ENCODE measurements at places on chromosomes 6 and 20.

GRCh38 chr6:32623693-32624092 lies 13.5 kb upstream of the HLA-DQA1 start:
- DNase-seq: no peak

DNA sequence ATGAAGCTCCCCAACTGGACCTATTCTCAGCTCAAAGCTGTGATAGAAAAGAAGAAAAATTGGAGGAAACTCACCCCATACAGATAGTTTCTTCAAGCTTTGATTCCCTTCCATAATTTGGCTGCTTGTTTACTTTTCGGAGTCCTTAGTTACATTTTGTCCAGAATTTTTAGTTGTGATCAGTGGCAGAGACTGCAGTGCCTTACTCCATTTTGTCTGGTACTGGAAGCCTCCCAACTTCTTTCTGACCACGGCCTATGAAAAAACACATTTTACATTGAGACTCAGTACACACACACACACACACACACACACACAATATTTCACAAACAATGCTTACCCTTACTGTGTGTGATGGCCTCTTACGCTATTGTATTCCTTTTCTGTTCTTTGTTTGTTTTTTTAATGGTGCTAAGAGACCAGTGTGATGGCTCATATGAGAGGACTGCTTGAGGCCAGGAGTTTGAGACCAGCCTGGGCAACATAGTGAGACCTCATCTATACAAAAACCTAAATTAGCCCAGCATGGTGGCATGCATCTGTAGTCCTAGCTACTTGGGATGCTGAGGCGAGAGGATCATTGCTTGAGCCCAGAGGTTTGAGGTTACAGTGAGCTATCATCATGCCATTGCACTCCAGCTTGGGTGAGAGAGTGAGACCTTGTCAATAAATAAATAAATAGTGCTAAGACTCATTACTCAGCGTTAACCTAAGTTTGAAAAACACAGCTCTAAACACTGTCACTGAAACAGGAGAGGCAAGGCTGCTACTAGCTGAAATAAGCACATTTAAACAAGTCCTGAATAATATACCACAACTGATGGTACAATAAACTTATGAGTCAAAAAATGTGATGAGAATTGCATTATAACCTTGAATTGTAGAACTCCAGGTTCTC lies 13.8 kb upstream of the RNF8 start:
- DNase-seq: peak; percentile 33

GRCh38 chr6:39937686-39938333 lies 3.5 kb upstream of the MOCS1 start:
- no peak for DNase-seq

DNA sequence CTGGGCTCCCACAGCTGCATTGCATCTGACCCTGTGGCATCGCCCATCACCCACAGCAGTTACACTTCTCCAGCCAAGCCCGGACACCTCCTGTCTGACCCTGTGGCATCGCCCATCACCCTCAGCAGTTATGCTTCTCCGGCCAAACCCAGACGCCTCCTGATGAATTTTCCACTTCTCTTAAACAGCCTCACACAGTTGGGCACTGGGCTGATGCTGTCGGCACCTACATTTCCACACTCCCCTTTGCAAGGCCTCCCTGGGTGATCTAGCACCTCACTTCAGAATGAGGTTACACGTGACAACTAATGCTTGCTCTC lies 175.2 kb upstream of the ARID1B start:
- DNase-seq: no peak

DNA sequence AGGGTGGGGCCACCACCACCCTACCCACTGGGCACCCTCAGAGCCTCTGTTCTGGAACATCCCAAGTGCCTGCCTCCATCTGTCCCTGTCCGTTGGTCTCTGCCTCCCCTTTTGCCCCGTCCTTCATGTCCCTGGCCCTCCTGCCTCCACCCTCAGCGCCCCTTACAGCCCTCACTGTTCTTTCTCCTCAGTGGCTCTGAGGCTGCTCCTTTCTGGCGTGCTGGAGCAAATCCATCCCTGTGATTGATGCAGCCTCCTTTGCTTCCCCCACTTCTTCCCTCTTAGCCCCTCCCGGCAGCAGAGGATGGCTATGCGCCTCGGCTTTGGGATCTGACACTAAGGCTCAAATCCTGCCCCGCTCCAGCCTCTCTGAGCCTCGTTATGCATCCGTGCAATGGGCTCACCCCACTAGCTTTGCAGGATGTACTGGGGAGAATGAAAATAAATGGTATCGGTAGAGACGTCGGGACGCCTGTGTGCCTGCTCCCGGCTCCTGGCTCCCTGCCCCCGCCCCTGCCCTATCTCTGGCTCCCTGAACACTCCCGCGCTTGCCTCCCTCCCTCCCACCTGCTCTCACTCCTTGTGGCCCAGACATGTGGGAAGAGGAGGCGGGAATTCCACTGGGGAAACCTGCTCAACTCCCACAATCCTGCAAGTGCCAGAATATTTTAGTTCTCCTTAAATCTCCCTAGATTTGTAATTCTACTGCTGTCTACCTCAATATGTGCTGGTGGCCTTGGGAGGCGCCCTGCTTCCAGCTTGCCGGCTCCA lies 13.1 kb downstream of the VSTM2L start:
- DNase-seq: no peak

DNA sequence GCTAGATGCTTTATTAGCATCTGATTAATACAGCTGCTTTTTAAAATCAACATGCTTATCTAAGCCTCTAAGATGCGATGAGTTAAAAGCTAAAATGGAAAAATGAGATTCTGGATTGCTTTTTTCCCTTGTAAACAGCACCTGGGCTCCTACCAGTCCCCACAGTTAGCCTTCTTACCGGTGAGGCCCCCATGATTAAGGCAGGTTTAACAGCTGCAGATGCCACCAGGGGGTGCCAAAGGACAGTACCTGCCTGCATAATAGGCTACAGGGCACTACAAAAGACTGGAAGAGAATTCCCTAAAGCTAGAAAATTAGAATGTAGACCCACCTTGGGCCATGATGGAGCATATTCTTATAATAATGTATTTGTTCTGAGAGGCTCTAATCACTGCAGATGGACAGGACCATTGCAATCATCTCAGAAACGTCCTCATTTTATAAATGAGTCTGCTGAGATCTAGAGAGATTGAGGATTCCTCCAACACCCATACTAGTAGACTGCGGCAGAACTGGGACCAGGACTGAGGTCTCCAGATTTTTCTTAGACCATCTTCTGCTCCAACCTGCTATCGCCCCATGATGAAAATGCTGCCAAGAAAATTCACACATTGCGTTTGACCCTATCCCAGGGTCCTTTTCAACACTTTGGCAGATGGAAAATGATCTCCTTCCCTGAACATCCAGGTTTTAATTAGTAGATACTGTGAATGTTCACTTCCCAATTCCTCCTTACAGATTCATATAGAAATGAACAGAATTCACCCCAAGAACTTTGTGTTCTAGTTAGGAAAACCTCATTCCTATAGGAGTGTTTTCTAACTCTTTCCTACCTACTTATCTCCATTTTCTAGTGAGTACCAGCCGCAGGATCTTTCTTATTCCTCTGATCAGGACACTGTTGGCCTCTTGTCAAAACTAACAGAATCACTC lies 148.8 kb downstream of the RPS12 start:
- peak; percentile 58 for DNase-seq

- no peak for DNase-seq
These were observed 87.4 kb upstream of the TMEM181 start for GRCh38 chr6:158472447-158472846.

- DNase-seq: no peak
These were observed 3.9 kb upstream of the ZBTB9 start for GRCh38 chr6:33450434-33450833.

- DNase-seq: no peak
These were observed 49.1 kb upstream of the CCR6 start for GRCh38 chr6:167073679-167074274.

DNA sequence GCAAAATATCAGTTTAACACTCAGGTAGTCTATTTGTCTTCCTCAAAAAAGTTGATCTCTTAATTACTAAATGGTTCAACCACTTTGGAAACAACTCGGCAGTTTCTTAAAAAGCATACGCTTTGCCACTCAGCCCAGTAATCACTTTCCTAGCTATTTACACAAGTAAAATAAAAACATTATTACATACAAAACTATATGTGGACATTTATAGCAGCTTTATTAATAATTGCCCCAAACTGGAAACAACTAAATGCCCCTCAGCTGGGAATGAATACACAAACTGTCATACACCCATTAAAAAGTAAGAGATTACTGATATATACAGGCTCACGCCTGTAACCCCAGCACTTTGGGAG lies 7.4 kb downstream of the EEF1A1 start:
- no peak for DNase-seq

GRCh38 chr6:167575158-167575696 lies 250.3 kb downstream of the TTLL2 start:
- no peak for DNase-seq

DNA sequence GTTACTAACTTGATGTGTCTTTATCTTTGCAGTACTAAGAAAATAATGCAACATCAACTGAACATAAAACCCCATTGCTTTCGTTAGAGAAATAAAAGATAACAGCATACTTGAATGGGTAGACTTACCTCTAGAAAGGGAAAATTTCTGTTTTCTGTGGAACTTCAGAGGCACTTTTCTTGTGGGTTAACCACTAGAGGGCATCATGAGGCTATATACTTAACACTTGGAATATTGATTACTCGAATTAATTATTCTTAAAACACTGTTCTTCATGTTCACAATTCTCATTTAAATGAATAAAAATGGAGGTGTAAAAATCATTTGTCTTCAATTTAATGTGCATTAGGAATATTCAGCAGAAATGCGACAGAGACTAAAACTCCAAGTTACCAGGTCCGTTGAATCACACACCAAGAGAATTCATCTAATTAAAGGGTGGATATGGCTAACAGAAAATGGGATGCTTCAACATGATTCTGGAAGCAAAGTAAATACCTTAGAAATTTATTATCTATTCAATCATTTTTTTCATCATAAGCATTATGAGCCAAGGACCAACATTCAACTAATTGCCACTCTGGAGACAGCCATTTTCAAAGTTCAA lies 330.8 kb upstream of the PREP start:
- DNase-seq: no peak

- no peak for DNase-seq
These were observed 51.2 kb downstream of the NINL start for GRCh38 chr20:25533920-25534700.

- DNase-seq: no peak
These were observed 21.2 kb upstream of the CDKN1A start for GRCh38 chr6:36657271-36657670.

GRCh38 chr6:134846031-134846430 lies 103.9 kb downstream of the ALDH8A1 start:
- no peak for DNase-seq

DNA sequence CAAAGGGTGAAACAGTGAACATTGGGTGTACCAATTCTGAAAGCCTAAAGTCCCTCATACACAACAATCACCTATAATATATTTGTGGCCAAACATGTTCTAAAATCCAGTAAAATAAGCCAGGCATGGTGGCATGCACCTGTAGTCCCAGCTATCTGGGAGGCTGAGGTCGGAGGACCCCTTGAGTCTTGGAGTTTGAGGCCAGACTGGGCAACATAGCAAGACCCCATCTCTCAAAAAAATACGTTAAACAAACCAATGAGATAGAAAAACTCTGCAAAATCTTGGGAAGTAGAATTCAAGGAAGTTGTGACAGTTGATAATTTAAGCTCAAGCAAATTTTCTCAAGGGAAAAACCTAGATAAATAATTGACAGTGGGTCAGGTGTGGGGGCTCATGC lies 92.6 kb downstream of the CAP2 start:
- no peak for DNase-seq

DNA sequence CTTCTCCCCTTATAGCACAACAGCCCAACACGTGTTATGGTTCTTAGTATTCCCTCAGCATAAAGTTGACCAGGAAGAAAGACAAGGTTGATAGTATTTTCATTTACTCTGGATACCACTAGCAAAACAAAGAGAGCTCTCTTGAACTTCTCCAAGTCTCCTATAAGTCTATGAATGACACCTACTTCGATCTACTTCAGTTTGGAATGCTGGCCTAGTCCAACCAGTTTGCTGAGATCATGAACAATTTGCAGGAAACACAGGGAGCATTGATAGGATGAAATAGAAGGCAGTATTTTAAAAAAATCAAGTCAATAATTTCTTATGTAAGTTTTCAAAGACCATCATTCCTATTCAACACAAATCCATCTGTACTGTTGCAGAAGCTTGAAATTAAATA lies 93.6 kb downstream of the GJA10 start:
- DNase-seq: no peak

GRCh38 chr6:53615633-53616449 lies 49.7 kb downstream of the KLHL31 start:
- DNase-seq: no peak

All from left lung (tissue), 14 donors.